ENCODE measurements at places on chromosomes 5 and 9.

GRCh38 chr5:22908586-22908985 lies 55.4 kb upstream of the CDH12 start:
- no peak for DNase-seq

DNA sequence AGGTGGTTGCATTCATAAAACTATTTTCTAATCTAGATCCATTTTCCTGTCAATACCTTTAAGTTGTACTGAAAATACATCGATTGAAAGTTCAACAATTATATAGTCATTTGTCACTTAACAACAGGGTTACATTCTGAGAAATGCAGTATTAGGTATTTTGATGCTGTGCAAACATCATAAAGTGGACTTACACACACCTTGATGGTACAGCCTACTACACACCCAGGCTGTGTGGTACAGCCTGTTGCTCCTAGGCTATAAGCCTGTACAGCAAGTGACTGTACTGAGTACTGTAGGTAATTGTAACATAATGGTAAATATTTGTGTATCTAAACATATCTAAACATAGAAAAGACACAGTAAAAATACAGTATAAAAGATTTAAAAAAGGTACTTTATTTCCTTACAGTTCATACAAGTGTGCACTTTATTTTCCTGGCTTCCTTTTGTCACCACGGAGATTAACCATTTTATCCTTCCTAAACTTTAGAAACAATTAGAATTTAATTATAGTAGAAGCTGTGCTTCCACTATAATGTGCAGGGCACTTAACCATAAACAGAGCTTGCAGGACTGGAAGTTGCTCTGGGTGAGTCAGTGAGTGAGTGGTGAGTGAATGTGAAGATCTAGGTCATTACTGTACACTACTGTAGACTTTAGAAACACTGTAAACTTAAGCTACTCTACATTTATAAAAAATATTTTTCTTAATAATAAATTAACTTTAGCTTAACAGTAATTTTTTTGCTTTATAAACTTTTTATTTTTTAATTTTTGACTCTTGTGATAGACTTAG lies 42.9 kb upstream of the MEF2C start:
- no peak for DNase-seq

DNA sequence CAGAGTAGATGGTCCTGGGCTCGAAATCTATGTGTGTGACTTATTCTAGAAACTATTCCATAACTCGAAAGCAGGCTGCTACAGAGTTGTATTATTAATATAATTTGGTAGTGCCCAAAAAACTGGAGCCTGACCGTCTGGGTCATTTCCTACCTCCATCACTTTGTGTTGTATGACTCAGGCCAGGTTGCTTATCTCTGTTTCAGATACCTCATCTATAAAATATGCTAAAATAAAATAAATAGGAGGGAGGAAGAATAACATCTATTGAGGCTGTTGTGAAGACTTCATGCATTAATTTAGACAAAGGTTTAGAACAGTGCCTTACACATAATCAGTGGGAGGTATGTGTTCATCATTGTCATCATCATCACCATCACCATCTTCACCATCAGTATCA lies 57.7 kb downstream of the PDE4D start:
- no peak for DNase-seq

- DNase-seq: no peak
Measured at GRCh38 chr5:153461341-153461740, 29.1 kb upstream of the GRIA1 start.

GRCh38 chr5:32961059-32961415 lies 249.9 kb downstream of the NPR3 start:
- DNase-seq: no peak

DNA sequence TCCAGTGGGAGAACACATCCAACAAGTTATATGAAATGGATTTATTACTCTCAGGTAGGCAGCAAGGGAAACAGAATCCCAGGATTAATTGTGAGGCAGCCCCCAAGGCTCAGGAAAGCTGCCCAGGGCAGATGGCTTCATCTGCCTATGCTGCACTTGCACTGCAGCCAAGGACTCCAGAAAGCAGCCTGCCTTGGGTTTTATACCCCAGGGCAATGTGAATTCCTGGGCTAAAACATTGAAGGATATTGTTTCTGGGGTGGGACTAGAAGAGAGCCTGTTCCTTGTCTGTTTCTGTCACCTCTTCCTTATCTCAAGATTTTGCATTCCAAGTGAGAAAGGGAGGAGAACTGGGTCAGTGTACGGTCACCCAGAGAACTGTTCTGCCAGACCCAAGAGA lies 8.8 kb upstream of the CCL27 start:
- no peak for DNase-seq

- no peak for DNase-seq
Measured at GRCh38 chr9:70607329-70607728, 192.9 kb upstream of the KLF9 start.

DNA sequence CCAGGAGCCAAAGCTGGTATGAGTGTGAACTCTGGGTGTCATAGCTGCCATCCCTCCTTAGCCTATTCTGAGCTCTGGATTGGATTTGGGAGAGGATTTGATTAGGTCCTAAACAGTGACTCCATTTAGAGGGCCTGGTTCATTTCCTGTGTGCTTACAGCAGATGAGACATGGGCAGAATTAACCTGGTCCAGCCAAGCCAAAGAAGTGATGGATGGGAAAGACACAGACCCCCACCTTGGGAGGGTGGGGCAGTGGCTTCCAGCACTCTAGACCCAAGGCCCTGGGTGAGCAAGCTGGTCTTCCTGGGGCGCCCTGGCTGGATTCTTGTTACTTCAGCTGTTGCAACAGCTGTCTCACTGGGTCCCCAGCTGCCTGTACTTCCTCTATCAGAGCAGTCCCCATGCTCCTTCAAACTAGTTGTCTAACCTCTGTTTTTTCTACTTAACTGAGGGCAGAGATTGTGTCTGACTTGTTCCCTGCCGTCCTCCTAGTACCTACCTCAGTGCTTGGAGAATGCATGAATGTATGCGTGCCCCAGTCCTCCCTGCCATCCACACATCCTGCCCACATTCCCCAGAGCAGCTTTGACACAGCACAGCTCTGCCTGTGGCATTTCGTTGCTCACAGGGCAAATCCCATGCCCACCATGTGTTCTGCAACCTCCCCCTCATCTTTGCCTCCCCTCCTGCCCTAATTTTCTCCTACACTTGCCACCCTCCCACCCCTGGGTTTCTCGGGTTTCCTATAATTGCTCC lies 115.9 kb downstream of the RGS3 start:
- no peak for DNase-seq

DNA sequence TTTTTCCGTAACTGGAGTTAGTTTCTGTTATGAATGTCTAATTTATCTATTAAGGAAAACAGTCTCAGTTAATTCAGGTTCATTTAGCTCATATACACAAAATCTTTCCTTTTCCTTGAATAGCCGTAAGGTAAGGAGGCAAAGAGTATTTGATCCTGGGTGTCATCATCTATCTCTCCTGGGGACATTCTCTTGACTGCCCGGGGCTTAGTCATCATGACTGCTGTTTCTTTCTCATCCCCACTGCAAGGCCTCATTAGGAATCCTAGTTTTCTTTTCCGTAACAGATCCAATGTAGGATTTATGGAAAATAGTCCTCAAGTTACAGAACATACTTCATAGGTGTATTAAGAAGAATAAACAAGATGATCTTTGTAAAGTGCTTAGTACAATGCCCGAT lies 134.9 kb upstream of the CHD1 start:
- DNase-seq: no peak

- no peak for DNase-seq
Measured at GRCh38 chr9:16157216-16157615, 604.4 kb downstream of the CCDC171 start.

GRCh38 chr9:87678650-87679355 lies 47.1 kb upstream of the CTSL start:
- DNase-seq: no peak

GRCh38 chr5:144166696-144167095 lies 3.8 kb downstream of the YIPF5 start:
- no peak for DNase-seq

GRCh38 chr5:76199336-76200318 lies 116.4 kb downstream of the SV2C start:
- DNase-seq: no peak

- DNase-seq: no peak
Measured at GRCh38 chr5:80103371-80103770, 68.2 kb downstream of the THBS4 start.

DNA sequence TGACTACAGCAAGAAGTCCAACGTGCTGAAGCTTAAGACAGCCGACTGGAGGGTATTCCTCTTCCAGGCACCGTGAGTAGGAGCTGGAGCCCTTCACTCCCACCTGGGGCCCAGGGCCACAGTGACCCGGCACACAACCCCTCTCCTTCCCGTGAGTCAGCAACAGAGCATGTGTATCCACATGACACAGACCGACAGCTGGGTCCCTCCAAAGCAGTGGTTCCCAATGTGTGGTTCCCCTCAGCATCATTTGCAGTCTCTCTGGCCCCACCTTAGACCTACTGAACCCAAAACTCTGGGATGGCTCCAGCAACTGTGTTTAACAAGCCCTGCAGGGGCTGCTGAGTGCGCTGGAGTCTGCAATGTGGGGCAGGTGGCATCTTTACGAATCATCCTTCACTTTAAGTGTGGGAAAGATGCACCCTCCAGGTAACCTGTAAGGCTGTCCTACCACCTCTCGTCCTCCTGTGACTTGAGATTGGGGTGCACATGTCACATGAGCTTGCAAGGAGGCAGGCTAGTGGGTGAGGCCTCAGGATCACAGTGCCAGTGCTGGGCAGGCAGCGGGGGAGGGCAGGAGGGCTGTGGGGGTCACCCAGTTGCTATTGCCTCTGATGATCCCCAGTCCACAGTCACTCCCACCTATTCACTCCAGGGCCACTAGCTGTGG lies 42.2 kb downstream of the PSD2 start:
- no peak for DNase-seq

GRCh38 chr9:82923912-82924605 lies 138.9 kb downstream of the RASEF start:
- DNase-seq: no peak

DNA sequence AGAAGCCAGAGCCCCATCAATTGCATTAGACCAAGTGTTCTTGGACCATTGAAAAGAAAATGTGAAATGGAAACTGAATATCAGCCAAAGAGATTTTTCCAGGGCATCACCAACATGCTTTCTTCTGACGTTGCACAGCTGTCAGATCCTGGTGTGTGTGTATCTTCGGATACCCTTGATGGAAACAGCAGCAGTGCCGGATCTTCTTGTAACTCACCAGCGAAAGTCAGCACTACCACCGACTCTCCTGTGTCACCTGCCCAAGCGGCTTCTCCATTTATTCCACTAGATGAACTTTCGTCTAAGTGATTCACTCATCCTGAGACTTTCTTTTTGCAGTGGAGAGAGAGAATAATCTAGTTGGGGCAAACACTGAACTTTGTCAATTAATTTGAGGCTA lies 75.7 kb downstream of the PIP5K1B start:
- no peak for DNase-seq

- no peak for DNase-seq
Measured at GRCh38 chr9:93810028-93810971, 144.9 kb downstream of the BARX1 start.

GRCh38 chr5:55406292-55406691 lies 98.5 kb downstream of the MTREX start:
- no peak for DNase-seq

DNA sequence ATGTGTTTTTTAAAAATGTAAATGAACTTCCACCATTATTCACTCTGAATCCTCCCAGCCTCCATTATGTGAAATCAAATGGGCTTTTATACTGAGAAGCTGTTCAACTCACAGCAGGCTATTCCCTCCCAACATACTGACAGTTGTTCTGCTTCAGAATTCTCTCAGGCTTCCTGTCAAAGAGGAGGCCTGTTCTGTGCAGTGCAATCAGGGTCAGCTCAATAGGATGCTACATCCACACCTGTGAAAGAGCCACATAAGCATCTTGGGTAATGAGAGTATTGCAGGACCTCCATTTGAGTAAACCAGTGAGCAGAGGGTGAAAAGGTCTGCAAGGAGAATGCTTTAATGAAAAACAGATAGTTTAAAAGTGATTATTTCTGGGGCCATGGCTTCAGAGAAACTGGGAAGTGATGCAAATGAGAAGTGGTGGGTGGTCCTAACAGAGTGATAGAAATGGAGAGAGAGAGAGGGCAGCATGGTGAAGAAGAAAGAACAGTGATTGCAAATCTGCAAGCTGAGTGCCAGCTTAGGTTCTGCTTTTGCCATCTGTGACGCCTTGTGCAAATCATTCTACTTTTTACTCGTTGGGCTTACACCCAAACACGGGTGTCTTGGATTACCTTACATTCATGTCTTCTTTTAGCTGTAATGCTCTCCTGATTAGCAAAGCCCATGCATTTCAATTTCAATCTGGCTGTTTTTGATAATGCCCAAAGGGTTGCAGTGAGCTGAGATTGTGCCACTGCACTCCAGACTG lies 202.5 kb upstream of the NMUR2 start:
- no peak for DNase-seq

- DNase-seq: no peak
Measured at GRCh38 chr5:132688536-132689339, 14.9 kb downstream of the IL4 start.

DNA sequence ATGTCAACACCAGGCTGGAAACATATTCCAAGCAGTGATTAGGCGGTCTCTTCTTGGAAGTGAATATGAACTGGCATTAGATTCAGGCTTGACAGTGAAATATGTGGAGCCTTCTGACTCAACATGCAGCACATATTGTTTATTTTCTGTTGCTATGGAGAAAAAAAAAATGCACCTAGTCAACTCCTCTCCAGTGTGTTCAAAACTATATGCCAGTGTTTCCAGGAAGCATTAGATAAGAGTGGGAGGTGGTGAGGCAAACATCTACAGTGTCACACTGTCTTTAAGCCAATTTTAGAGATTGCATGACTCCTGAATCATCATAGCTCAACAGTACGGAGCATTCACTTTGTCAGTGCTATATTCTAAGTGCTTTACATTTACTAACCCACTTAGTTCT lies 117.9 kb downstream of the HCN1 start:
- DNase-seq: no peak

- DNase-seq: no peak
Measured at GRCh38 chr9:127393645-127394044, 3.3 kb upstream of the SLC2A8 start.

DNA sequence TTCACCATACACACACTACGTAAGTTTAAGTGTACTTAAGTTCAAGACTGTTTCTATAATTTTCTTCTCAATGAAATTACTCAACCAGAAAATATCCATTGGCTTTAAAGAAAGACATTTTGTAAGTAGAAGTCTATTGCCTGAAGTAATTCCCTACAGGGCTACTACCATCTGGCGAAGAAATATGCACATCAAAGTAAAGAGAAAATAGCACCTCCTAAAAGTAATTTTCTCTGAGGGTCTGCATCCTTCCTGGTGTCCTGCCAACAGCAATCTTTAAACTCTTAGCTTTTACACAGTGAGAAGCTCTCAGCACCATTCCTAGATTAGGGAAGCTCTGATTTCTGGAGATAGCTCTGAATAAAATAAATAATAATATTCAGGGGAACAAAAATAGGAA lies 498.5 kb upstream of the TYRP1 start:
- DNase-seq: no peak

- DNase-seq: no peak
Measured at GRCh38 chr5:78527054-78527859, 121.3 kb downstream of the LHFPL2 start.

- DNase-seq: no peak
Measured at GRCh38 chr9:126030716-126031115, 283.5 kb downstream of the PBX3 start.

All from hypothalamus (tissue), 51 donors.